Adipocyte (in vitro differentiated cells): ENCODE measurements at places on chromosomes 6 and 20.

GRCh38 chr6:961407-961960 is 268.5 kb upstream of the EXOC2 start:
- DNase-seq: no peak

GRCh38 chr6:155561257-155561965 is 105.8 kb upstream of the NOX3 start:
- DNase-seq: peak; percentile 45

DNA sequence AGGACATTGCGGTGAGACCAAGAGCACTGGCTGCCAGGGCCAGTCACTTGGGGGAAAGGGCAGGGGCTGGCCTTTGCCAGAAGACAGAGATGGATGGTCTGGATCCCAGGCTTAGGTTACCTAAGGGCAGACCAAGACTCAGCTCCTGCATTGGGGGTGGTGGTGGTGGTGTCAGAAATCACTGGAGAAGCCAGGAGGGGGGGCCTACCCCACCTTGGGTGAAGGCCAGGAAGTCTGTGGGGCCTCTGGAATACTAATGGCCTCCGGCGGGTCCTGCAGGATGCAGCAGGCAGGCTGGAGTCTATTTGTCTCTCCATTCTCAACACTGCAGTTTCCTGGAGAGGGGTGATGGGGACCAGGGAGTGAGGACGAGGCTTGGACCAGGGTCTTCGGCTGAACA is 32.8 kb downstream of the CD40 start:
- DNase-seq: no peak

DNA sequence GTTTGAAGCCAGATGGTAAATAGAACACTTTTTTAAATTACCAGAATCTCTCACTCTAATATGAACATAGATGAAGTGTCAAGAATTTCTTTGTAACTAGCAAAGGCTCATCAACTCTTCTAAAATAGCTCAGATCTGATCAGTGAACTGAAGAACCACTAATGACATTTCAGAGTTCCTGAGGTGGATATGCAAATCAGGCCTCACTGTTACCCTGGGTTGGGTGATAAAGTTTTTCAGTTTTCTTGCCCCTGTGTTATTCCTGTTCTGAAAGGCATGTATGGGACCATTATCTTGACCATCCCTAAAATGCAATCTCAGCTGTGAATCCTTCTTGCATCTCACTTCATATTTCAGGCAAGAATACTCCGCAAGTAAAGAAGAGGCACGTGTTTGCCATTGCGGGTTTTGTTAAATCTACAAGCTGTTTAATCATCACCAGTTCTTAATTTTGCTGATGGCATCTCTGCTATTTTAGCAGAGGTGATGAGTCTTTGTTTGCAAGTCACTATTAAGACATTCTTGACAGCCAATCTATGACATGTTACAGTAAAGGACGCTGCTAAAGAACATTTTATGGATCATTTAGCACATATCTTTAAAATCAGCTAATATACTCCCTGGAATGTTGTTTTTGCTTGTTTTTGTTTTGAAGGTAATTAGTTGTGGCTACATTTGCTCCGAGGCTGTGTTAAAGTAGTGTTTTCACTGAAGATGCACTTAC is 47.9 kb downstream of the KHDC1L start:
- DNase-seq: no peak

DNA sequence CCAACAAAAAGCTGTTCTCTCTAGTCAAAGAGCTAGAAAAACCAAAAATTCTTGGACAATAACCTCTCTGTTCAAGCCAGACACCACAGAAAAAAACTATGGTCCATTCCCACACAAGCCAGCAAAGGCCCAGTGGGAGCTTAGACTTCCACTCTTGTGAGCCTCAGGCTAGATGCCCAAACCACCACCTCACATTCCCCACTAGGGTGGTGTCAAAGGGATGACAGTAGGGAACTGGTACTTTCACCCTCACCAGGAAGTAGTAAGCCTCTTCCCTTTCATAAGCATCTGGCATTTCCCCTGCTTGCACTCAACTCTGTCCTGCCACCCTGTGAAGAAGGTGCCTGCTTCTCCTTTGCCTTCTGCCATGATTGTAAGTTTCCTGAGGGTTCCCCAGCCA is 58.4 kb upstream of the RNF217 start:
- DNase-seq: no peak

DNA sequence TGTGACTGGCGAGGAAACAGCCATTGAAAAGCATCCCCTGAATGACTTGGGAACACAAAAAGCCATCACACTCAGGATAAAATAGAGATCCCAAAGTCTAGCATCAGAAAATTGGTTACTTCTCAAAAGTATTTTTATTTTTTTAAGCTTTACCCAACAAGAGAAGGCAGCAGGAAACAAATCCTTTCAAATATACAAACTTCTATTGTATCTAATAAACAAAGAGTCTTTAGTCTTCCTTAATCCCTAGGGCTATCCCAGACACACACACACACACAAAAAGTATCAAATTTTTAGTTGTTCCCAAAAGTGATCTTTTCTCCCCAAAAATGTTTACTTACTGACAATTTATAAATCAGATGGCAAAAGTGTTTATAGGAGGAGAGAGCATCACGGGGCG is 33.2 kb upstream of the MARCKS start:
- no peak for DNase-seq

DNA sequence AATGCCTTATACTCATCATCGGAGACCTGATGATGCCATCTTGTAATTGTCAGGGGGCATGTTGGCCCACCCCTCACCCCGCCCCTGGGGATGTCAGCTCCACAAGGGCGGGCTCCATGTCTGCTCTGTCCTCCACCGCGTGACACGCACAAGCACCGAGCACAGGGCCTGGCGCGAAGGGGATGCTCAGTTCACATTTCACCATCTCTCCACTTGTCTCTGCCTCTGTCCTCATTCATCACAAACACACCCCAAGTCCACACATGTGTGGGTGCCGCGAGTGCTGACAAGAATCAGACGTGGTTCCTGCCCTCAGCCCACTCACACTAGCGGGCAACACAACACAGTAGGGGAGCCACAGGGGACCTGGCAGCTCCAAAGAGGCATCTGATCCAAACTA is 151.2 kb upstream of the PTPN1 start:
- no peak for DNase-seq

DNA sequence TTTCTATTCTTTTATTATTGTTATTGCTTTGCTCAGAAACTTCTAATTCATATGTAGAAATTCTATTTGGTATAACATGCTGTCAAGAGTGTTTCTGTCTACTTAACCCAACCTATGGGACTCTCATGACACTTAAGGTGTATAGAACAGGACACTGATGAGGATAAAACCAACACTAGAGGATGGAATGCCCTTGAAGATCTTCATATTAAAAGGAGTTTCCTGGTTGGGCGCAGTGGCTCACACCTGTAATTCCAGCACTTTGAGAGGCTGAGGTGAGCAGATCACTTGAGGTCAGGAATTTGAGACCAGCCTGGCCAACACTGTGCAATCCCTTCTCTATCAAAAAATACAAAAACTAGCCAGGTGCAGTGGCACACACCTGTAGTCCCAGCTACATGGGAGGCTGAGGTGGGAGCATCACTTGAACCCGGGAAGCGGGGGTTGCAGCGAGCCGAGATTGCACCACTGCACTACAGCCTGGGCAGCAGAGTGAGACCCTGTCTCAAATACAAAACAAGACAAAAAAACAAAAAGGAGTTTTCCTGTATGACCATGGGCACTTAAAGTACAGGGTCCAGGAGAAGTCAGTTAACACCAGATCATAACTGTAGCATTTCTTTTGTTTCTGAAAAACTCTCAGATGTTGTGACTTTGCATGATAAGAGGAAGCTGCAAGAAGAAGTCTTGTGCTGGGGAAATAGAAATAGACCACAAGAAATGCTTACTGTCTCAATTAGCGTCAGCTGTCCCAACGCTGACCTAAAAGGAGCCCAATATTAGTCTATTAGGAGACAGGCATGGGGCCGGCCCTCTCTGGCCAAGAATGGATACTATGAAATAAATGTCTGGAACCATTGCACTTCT is 38.9 kb upstream of the CD2AP start:
- no peak for DNase-seq

DNA sequence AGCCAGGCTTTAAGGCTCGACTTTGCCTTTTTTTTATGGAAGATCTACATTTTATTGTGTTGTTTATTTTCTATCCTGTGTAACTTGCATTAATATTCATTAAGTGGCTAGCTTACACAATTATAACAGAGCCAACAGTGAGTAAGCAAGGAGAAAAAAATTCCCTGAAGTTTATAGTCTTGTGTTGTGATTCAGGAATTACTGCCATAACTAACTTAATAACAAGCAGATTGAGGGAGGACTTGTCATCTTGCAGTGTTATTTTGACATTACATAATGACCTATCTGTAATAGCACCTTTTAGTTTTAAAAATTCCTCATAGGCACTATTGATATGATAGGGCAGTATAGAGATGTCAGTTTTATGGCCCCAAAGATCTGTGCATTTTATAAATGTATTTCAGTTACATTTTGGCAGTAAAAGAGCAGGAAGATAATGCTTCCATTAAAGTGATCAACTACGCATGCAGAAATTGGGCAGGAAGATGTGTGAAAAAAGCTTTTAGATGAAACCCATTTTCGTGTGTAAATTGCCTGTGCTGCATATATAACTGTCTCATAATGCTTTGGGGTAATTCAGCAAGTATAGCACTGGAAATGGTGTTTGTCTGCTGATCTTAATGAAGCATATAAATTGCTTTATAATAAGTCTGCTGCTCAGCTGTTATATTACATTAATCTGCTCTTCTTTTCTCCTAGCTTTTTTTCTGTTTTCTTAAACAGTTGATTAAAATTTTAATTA is 123.0 kb downstream of the SMAP1 start:
- DNase-seq: no peak

DNA sequence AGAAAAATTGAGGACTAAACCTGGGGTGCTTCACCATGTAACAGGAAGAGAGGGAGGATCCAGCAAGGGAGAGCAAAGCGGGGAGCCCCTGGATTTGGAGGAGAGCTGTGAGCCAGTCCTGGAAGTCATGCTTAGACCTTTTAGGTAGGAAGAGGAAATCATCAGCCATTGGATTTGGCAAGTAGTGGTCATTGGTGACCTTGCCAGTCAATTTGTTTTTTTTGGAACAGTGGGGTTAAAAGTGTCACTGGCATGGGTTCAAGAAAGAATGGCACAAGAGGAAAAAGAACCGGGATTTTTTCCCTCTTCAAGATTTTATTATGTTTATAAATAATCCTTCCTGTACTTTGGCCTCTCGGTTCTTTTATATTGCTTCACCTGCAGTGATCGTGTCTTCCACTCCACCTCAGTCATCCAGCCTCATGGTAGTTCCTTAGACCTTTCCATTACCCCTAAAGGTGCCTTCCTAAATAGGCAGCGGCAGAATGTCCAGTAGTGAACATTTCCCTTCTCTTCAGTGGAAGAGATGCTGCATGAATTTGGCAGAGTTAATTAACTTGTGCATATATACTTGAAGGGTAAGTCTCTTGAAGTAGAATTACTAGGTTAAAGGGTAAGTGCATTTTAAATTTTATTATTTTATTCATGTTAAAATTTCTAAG is 124.7 kb downstream of the QKI start:
- no peak for DNase-seq

GRCh38 chr6:3405182-3405518 is 51.7 kb downstream of the SLC22A23 start:
- DNase-seq: no peak

DNA sequence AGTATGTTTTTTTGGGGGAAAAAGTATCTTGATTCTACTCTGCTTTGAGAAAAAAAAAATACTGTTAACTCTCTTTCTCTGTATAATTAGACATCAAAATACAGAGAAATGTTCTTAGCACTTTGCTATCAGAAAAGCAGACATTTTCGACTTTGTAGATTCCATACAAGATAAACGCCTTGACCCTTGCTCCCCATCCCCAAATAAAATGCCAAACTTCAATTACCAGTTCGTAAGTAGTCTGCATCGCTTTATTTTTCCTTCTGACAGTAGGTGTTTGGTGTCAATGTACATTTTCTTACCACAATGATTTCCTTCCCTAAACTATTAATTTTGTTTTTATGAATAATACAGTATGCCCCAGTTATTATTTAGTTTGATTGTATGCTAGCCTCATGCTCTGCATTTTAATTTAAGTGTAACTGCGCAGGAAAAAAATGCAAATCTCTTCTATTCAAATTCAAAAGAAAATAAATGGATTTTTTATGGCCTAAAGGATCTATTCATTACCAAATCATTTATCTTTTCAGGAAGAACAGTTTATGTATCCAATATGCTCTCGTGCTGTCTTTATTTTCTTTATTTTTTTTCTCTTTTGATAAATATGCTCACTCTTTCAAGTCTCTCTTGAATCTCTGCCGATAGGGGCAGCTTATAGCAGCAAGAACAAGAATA is 84.8 kb upstream of the ZNF217 start:
- DNase-seq: peak; percentile 24

DNA sequence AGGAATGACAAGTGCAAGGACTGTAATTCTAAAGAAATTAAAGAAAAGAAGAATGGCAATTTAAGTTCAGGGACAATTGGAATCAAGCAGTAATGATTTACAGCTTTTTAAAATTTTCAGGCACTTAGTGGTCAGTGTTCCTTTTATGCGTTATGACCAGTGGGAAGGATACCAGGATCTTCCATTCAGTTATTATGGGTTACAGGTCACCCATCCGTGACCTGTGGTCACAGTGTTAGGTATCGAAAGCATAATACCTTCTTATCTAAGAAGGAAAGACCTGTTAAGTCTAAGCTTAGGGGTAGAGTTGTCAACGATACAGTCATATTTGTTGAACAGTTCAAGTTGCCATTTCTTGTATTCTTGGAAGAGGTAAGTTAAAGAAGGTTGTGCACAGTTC is 253.8 kb downstream of the LAMA2 start:
- no peak for DNase-seq

DNA sequence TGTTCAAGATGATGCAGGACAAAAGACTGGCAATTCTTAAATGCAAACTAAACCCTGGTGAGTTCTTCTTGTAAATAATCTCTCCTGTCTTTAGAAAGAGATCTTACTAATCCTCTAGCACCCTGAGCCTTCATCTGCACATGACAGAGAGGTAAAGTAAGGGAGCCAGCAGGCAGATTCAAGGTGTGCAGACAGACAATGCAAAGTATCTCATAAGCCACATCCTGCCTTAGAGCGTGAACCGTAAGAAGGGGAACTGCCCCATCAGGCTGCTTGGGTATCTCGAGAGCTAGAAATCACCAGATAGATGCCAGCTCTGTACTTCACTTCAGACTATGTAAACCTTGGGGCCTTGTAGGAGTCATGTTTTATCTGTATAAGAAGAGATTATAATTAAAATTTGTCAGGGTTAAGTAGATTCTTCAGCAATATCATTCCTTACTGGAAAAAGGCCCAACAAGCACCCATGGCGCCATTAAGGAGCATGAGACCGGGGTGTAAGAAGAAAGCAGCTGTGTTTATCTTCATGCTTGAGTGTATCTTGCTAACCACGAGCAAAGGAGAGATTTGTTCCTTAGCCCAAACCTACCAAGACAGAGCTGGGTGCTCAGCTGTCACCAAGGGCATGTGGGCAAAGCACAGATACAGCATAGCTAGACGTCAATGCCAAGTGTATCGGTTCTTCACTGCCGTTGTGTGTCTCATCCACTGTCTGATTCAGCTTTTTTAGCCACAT is 24.4 kb downstream of the CNR1 start:
- no peak for DNase-seq

- no peak for DNase-seq
Measured at GRCh38 chr6:43715056-43715788, 27.6 kb upstream of the MRPS18A start.

- peak; percentile 36 for DNase-seq
Measured at GRCh38 chr6:13917141-13917540, 7.6 kb upstream of the RNF182 start.

GRCh38 chr20:1882026-1882425 is 13.2 kb upstream of the SIRPA start:
- DNase-seq: no peak
